ENCODE measurements at places on chromosomes 6 and 20.

DNA sequence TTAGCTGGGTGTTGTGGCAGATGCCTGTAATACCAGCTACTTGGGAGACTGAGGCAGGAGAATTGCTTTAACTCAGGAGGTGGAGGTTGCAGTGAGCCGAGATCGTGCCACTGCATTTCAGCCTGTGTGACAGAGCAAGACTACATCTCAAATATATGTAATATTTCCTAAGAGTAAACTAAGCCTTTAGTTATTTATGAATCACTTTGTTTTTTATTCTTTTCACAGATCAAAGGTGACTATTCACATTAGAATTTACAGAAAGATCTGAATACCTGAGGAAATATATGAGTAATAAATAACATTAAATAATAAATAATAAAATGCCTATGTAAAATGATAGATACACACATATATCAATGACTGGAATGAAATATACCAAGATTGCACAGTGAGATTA is 630.8 kb upstream of the IMPG1 start:
- no peak for DNase-seq

GRCh38 chr6:70166088-70166958 is 136.6 kb downstream of the COL9A1 start:
- peak; percentile 3 for DNase-seq

DNA sequence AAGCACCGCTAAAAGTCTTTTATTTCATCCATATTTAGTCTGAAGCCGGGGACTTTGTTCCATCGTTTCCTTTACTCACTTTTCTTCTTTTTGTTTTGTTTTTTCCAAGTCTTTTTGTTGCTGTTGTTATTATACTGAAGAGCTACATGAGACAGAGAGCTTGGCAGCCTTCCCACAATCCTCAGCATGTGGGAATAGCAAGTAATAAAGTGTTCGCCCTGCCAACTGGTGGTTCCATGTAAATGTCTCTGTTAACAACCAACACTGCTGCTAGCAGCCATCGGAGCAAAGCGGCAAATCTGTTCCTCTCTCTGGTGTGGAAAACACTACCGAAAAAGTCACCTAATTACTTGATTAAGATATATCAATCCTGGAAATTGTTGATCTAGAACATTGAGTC is 437.8 kb upstream of the ID4 start:
- no peak for DNase-seq

- DNase-seq: no peak
Measured at GRCh38 chr20:50625986-50626677, 65.2 kb downstream of the RIPOR3 start.

GRCh38 chr6:31356216-31356945 is 598 bp downstream of the HLA-B start:
- DNase-seq: no peak

- DNase-seq: no peak
Measured at GRCh38 chr6:127119102-127120022, 891 bp downstream of the RSPO3 start.

DNA sequence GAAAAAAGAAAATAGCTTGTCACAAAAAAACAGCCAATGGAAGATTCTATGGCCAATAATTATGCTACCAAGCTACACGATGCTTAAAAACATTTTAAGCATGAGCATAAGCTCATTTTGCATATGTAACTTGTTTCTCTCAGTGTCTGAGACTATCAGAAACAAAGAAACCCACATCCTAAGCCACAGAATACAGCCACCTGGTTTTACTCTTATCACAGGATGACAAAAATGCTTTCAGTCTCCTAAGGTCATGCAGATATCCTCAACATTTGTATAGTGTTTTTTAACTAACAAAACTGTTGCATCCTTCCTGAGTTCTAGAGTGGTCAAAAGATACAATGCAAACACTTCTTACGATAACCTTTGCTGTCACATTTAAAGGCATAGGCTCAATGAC is 172.1 kb upstream of the RUNX2 start:
- no peak for DNase-seq

DNA sequence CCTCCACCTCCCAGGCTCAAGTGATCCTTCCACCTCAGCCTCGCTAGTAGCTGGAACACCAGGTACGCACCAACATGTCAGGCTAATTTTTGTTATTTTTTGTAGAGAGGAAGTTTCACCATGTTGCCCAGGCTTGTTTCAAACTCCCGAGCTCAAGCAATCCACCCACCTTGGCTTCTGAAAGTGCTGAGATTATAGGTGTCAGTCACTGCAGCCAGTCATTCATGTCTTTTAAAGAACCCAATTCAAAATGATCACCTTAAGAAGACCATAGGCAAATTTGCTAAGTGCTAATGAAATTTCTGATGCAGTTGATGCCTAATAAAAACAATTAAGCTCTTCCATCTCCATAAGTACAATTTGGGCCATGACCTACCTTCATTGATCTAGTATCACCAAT is 2.6 kb upstream of the VNN2 start:
- no peak for DNase-seq

DNA sequence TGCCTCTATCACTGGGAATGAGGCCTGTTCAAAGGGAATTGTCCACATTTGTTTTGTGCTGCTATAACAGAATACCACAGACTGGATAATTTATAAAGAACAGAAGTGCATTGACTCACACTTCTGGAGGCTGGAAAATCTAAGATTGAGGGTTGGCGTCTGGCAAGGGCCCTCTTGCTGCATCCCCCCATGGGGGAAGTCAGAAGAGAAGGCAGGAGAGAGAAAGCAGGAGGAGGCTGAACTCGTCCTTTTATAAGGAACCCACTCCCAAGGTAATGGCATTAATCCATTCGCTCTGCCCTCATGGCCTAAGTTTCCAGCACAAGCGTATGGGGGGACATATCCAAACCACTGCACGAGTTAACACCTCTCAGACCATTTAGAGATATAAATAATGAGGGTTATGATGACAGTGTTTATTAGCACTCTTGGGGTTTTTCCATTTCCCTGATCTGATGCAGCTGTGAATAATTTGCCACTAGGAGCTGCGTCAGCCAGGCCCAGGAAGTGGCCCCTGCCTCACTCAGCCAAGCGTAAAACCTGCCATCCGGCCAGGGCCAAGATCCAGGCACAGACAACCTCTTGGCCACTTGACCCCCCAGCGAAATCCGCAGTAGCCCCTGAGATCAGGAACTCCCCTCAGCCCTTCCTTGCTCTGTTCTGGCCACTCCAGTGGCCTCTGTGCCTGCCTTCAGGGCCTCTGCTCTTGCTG is 14.2 kb upstream of the SLCO4A1 start:
- no peak for DNase-seq

DNA sequence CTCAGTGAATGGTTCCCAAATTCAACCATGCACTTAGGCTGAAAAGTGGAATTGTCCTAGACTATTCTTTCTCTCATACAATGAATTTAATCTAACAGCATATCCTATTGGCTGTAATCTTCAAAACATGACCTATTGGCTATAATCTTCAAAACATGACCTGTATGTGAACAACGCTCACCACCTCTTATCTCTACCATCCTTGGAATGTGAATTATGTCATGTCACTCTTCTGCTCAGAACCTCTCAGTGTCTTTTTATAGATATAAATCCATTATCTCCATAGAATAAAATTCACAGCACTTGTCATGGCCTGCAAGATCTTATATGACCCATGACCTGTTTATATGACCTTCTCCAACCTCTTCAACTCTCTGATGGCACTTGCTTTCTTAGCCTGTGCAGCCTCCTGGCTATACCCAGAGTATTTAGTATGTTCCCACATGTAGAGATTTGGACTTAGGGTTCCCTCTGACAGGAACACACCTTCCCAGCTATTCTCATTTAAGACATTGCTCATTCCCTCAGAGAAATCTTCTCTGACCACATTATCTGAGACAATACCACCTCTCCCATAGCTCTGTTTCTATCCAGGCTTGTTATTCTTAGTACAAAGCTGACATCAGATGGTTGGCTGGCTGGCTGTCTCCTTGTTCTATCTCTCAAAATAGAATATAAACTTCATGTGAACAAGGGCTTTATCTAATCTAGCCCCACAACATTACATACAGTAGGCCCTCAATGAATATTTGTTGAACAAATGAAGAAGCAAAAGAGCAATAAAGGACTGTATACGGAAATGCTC is 275.0 kb upstream of the PREP start:
- DNase-seq: no peak

GRCh38 chr20:23301436-23302050 is 49.0 kb upstream of the NXT1 start:
- DNase-seq: no peak

Data from activated CD8-positive, alpha-beta memory T cell treated with anti-CD3 and anti-CD28 coated beads for 48 hours (primary cell).